ENCODE measurements at places on chromosomes 7 and 10.

DNA sequence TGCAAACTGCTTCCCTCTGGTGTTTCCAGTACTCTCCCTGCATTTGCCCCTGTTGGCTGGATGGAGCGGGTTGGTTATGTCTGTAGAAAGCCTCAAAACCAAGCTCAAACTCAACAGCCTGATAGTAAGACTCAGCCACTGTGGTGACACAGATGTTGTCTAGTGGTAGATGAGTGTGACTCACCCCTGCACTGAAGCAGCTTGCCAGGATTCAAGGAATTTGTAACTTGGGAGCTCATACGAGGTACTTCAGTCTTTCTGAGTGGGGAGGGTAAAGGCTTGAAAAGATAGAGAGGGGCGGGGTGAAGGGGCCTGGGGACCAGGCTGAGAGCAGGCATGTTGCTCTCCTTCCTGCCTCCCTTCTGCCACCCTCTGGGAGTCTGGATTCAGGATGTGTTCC, 22.9 kb upstream of the AQP1 start:
- no peak for DNase-seq

- peak; percentile 16 for DNase-seq
Observed at GRCh38 chr7:150631866-150632864, at the start of gene GIMAP6. GIMAP6 (minus strand) TSS chr7:150632385; CDS start chr7:150630142, 2,243 bp downstream.

DNA sequence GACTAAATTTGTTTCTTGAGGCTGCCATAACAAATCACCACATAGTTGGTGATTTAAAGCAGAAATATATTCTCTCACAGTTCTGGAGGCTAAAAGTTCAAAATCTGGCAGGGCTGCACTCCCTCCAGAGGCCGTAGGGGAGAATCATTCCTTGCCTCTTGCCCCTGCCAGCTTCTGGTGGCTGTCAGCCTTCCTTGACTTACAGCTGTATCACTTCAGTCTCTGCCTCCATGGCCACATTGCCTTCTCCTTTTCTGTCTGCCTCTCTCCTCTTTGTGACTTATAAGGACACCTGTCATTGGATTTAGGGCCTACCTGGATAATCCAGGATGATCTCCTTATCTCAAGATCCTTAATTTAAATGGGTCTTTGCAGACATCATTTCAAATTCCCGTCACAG, 5.8 kb upstream of the LRRC4 start:
- DNase-seq: no peak

DNA sequence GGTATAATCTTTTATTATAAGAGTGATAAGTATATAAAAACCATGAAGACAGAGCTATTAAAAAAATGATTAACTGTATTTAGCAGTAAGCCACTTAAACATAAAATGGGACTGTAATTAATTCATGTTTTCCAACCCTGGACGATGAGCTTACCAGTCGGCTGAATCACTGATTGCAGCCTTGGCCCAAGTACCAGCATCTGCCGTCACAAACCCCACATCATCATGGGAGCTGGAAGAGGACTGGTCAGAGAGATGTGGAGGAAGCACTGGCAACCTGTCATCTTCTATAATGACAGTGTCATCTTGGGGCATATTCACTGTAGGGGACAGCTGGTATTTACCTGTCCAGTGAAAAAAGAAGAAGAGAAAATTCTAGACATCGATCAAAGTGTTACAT, 473.6 kb downstream of the PARD3 start:
- DNase-seq: no peak

DNA sequence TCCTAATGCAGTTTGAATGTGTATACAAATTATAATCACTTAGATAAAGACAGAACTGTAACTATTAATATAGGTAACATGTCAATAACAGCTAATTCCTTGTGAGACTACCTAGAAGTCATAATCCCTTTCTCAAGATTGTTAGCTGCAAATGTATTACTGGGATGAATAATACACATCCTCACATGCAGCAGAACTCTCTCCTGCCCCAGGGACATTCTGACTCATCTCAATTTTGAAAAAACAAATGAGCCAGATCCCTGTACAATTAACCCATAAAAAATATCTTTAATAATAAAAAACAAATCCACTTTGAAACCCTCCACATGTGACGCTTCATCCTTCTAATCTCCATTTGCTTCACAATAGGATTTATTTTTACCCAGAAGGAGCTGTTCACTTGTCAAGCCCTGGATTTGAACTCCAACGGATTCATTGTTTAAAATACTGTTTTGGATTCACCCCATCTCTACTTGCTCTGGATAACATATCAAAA, 428.4 kb upstream of the TEX47 start:
- DNase-seq: no peak

DNA sequence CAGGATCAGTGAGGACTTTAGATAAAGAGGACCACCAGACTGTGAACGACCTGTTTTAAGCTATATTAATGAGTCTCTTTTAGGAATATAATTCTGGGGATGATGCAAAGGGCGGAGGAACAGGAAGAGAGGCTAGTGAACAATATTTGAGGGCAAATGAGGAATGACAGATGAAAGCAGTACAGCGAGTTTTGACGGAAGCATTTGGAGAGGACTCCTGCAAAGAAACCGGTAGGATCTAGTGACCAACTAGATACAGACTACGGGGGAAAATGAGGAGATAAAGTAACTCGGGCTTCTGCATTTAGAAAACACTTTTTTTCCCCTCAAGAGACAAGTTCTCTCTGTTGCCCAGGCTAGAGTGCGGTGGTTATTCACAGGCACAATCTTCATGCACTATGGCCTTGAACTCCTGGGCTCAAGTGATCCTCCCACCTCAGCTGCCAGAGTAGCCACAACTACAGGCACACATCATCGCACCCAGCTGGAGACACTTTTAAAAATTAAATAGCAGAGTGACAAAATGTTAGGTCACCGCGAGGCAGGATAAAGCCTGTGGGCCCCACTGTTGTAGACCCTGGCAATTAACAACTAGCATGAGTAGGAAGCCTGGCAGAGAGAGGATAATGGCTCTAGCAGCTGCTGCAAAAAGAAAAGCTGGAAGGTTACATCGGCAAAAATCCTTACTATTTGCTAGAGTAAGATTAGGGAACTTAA, 143.2 kb downstream of the SRPK2 start:
- DNase-seq: no peak

DNA sequence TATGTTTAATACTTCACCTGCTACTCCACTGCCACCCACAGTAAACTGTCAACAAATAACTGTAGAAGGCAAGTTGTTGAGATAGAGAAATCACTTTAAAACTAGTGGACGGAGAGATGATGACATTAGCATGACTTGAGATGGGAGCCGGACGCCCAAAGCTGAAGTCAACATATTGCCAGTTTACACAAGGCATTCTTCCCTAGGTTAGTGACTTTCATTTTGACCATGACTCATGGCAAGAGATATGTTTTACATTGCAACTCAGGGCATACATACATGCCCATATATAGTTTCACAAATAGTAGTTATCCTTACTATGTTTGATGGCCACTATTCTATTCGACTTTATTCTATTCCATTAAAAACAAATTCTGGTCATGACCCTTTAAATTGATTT, 296.6 kb downstream of the PLXNA4 start:
- DNase-seq: no peak

DNA sequence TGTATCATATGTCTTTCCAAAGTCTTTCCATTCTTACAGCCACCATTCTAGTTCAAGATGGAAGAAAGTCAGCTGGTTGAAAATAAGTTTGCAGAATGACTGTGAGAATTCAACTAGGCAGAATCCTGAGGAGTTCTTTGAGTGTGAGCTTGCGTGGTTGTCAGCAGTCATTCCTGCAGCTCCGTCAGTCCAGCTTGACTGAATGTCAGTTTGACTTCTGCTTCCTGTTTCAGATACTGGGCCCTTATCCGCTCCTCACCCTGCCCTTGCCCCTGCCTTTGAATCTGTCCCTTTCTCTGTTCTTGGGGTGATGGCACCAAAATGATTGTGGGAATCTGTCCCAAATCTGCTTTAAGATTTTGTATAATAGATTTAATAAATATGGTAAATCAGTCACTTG, 27.8 kb downstream of the SLC26A5 start:
- no peak for DNase-seq

- no peak for DNase-seq
Observed at GRCh38 chr7:95736635-95737034, 35.7 kb upstream of the DYNC1I1 start.

DNA sequence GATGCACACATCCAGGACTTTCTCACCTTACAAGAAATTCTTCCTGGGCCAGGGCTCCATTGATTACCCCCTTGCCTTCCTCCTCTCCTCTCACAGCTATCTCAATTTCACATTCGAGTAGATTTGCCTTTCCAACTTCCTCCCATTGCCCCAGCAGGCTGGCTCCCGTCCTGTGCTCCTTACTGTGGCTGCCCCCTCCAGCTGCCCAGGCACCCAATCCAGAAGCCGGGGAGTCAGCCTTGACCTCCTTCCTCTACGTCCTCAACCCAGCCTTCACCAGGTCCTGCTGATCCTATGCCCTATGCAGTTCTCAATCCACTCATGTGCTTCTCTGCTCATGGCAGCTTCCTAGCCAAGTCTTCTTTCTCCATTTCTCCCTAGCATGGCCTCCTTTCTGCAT, 85.7 kb upstream of the GPR26 start:
- DNase-seq: no peak

- DNase-seq: no peak
Observed at GRCh38 chr10:19785366-19785765, 30.9 kb upstream of the PLXDC2 start.

- DNase-seq: no peak
Observed at GRCh38 chr10:130927157-130927556, 384.4 kb downstream of the TCERG1L start.

GRCh38 chr10:102280397-102281101, 35.2 kb downstream of the GBF1 start:
- DNase-seq: no peak

DNA sequence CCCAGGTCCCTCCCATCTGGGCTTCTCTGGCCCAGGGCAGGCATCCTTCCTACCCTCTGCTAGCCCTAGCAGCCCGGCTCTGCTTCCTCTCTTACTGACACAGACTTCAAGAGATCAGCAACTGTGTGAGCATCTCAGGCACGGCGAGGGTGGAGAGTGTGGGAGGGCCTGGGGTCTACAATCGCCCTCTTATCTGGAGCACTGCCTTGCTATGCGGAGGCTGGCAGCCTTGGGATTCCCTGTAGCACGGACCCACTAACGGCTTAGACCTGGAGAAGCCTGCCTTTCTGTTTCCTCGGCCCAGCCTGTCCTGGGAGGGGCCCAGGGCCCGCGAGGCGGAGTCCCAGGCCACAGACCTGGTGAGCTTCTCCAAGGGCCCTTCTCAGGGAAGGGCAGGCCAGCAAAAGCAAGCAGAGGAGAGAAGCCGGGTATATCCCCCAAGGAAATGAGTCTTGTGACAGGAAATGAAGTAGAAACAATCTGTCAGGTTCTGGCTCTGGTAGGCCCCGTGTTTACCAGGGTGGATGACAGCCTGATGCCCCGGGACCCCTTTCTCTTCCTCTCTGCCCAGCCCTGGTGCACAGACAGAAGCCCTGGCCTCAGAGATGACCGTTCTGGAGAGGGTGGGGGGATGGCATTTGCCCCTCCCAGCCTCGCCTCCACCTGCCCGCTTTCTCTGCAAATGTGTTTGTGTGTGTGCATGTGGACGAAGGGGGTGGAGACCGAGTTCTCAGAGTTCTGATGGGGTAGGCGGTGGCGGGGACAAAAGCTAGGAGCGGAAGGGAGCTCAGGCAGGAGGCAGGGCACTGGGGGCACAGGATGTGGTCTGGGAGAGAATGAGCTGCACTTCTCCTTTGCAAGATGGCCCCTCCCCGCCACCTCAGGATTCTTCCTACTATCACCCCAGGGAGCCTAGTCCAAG, 2.5 kb downstream of the LRCH4 start:
- no peak for DNase-seq

DNA sequence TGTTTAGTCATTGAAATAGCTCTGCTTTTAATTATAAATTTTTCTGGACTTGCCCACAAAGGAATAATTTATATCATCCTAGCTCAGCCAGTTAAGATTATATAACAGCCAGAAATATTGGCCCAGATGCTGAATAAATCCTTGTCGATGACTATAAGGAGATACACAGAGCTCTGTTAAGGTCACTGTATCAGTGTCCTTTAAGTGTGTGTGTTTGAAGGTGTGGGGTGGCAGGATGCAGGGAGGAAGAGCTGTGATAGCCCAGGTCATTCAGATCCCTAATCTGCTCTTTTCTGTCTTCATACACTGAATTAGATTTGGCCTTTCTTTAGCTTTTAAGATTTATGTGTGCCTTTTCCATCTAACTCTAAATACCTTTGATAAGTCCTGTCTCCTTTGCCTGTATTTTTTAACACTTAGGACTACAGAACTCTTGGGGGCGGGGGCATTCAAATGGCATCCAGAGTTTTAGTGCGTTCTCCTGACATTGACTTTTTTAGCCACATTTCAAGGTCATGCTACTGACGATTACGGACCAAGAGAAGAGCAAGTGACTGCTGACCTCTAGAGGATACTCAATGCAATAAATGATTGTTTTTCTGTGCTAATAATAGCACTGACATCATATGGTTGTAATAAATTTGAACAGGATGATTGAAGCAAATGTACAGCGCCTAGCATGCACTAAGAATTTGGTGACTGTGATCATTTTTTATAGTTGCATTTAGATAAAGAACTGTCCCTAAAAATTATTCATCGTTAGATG, 172.3 kb downstream of the CACNB2 start:
- no peak for DNase-seq

- DNase-seq: no peak
Observed at GRCh38 chr10:4807761-4808507, 18.1 kb upstream of the AKR1E2 start.

DNA sequence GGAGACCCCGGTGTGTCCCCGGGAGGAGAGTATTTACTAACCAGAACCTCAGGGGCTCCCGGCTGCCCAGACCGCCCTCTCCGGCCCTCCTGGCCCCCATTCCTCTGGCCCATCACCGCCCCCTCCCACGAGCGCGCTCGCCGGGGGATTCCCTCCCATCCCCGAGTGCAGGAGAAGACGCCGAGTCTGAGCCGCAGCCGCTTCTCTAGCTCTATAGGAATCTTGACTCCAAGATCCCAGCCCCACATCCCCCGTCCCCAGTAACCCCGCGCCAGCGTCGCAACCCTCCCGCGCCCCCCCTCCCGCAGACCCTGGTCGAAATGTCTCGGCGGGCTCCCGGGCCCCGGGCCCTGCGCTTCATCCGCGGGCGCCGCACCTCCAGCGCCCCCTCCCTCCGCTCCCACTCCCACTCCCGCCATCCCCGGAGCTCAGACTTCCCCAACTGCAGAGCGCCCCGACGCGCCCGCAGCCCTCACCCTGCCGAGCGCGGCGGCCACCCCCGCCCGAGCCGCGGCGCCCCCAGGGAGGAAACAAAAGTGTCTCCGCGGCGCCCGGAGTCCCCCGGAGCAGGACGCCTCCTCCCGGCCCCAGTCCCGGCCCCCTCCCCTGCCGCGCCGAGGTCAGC, 541 bp downstream of the ELMO1 start:
- DNase-seq: peak; percentile 29

Measured in stimulated activated CD4-positive, alpha-beta T cell treated with anti-CD3 and anti-CD28 coated beads, TNF-alpha, amount 100 ng/mL, for 24 hours (primary cell).